RKO (cell line): ENCODE measurements at places on chromosomes 3 and 15.

DNA sequence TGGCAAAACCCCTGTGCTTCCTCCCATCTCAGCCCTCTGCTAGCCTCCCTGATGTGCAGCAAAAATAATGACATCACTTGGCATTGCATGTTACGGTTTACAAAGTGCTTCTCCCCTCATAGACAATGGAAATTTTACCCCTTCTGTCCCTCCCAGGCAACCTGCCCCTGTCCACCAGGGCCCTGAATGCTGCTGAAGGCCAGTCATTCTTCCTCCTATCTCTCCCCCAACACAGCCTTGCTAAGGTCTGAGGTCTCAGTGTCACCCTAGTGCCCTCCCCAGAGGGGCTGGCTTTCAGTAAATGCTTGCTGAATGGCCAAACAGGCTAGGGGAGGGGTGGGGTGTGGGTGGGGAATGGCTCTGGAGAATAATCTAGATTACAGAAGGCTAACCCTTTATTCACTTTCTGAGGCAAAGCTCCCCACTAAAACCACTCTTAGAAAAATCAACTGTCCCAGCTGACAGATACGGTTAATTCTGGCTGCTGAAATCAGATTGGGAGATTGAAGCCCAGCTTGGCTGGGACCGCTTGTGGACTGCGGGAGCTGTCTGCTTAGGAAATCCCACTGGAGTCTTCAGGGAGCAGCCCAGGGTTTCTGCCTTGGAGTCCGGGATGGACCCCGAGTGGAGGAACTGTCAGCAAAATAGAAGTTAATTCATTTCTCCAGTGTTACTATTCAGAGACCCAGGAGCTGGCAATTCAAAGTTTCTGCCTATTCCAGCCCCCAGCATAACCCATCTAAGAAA, 22.9 kb downstream of the ANP32A start:
- no peak for DNase-seq

- no peak for DNase-seq
These were observed 207.2 kb downstream of the ADAMTS17 start for GRCh38 chr15:100134586-100134985.

GRCh38 chr3:123562547-123562946, 22.3 kb downstream of the HACD2 start:
- DNase-seq = no peak

DNA sequence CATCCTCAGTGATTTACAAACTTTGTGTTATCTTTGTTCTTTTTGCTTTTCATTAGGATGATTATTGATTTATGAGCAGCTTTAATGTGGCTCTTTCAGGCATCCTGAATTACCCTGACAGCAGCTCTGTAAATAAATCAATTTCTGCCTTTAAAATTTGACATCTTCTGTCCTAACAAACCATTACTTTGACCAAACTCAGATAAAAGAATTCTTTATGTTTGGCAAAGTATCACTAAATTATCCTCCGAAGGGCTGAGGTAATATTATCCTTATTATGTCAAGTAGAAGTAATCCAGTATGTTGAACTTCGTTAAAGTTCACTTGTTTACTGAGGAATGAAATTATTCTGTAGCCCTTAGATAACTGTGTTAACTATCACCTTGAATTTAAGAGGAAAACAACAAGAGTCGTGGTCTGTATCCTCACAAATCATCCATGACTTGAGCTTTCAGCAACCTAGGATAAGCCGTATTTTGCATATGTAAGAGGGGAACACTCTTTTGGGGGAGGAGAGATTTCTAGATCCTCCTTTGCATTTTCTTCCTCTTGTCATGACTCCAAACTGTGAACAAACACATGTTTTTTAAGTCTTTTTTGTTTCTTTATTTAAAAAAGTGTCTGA, 173.2 kb upstream of the STAC start:
- no peak for DNase-seq
